HEK293T (cell line): ENCODE measurements at places on chromosomes 12 and 14.

DNA sequence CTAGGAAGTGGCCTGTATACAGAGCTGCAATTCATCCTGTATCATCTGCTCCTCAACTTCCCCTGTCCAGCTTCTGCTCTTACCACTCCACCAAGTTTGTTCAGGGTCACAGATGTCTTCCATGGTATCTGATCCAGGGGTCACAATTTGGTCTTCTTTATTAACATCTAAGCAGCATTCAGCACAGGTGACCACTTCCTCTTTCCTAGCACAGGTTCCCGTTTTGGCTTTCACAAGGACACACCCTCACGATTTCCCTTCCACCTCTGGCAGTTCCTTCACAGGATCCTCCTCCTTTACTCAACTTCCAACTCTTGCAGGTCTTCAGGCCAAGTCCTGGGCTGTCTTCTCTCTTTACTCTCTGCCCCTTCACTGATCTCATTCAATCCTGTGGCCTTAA, 93.6 kb downstream of the TTC7B start:
- no peak for DNase-seq

GRCh38 chr14:90381011-90381786, 15.6 kb upstream of the CALM1 start:
- no peak for DNase-seq

DNA sequence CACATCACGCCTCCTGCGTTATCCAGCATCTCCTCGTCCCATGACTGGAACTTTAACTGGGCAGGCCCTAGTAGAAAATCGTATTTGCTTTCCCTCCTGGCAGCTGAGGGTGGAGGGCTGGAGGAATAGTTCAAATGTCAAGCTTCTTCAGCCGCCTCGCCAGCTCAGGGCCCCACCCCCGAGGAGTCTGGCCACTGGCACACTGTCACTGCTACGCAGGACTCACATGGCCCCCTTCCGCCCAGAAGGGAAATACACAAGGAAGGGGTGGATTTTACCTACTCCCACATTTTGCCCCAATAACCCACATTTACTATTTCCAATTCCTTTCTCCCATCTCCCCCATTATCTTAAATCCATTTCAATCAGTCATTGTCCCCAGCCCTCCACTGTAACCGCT, 8.6 kb downstream of the SLC6A13 start:
- no peak for DNase-seq

DNA sequence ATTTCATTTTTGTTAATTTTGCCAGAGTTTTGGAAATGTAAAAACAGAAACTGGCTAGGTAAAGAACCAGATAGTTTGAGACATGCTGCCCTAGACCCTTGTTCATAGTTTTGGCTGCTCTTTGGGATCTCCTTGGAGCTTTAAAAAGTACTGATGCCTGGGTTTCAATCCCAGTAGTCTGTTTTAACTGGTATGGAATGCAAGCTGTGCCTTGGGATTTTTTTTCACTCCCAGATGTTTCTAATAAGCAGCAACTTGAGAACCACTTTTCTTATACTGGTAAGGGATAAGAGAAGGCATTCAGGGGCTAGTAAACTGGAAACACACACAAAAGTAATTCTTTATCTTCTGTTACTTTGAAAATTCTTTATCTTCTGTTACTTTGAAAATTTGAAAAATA, 18.8 kb downstream of the SLC35F4 start:
- no peak for DNase-seq

DNA sequence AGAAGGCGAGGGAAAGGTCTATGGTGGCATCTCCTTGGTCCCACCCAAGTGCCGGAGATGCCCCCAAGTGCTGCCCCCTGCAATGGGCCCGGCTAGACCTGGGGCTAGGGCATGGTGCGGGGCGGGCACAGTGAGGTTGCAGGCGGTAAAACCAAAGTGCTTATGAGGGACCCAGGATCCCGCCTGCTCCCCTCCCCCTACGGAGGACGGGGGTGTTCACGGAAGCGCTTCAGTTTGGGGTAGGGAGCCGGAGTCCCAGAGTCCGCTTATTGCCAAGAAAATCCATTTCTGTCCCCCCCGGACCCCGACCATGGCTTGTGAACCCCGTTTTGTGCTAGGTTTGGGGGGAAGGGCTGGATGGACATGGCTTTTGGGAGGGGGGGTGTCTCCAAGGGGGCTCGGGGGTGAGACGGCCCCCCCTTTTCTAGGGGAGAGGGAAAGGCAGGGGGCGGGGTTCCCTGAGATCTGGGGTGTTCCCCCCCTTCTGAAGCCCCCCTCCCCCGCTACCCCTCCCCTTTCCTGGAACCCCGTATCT, 5.4 kb upstream of the GPR84 start:
- DNase-seq = no peak

GRCh38 chr14:103576371-103577024, 13.7 kb downstream of the COA8 start:
- peak; percentile 64 for DNase-seq

DNA sequence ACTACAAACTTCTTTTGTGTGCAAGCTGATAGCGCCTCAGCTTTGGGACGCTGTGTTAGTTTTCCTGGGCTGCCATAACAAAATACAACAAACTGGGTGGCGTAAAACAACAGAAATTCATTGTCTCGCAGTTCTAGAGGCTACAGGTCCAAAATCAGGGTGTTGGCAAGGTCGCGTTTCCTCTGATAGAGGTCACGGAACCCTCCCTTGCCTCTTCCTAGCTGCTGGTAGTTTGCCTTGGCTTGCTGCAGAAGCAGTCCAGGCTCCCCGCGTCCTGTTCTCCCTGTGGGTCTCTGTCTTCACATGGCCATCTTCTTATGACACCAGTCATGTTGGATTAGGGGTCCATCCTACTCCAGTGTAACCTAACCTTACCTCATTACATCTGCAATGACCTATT, 32.8 kb upstream of the PTGR2 start:
- DNase-seq = no peak

- peak; percentile 22 for DNase-seq
Measured at GRCh38 chr14:99945732-99946651, 119.2 kb upstream of the EVL start.

DNA sequence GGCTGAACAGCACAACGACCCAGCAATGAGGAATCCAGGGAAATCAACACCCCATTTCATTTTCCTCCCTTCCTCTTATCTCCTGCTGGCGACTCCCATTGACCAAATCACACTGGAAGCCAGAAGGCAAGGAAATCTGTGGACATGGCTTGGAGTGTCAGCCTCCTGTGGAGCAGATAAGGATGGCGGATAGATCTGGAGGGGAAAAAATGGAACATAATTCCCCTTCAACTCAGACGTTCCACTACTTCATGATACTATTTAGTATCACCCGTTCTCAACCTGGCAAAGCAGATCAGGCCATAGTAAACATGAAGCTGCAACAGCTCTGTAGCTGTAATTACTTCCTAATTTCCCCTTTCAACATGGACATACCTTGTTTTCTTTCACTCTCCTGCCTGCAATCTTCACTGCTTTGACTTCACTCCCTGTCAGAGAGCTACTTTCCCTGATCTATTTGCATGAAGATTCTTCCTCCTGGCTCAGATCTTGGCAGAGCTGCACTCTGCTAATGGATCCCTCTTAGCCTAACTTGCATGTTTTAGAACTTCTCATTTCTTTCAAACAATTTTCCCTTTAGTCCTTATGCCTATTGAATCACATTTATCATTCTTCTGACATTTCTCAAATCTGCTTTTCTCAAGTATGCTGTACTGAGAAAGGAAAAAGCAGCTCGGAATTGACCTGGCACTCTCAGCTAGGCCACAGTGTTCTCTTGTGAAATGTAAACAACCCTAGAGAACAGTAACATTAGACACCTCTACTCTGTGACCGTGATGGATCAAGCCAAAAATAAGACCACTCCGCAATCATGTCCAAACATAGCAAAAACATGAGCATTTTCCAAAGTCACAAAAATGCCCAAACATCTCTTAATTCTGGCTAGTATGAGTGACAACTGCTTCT, 135.1 kb downstream of the ETNK1 start:
- DNase-seq = no peak

GRCh38 chr12:27220055-27220987, 23.8 kb upstream of the STK38L start:
- DNase-seq = no peak

- DNase-seq = no peak
Measured at GRCh38 chr12:130714091-130714590, 2.0 kb downstream of the RIMBP2 start.

GRCh38 chr12:39587225-39587624, 32.4 kb downstream of the ABCD2 start:
- no peak for DNase-seq

DNA sequence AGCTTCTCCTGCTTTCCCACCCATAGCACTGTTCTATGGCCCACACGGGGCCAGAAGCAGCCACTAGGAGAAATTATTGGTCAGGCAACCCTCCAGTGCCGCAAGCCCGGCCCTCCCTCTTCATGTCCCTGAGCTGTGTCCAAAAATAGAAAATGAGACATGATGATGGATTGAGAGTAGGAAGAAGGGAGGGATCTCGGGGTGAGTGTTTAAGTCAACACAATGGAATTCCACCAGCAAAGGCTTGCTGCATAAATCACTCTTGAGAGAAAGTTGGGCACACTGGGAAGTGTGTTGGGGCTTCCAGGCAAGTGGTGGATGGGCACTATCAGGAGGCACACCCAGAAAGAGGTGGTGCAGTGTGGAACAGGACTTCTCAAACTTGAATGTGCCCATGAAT, 94.2 kb downstream of the LLPH start:
- DNase-seq = no peak

- DNase-seq = no peak
Measured at GRCh38 chr14:81834308-81834707, 300.7 kb upstream of the SEL1L start.

- DNase-seq = no peak
Measured at GRCh38 chr12:62578726-62579125, 112.1 kb downstream of the MON2 start.

GRCh38 chr12:56719056-56719455, 6.0 kb downstream of the NACA start:
- DNase-seq = no peak

GRCh38 chr14:49692811-49693734, at the start of gene KLHDC1:
Gene KLHDC1 (plus strand): TSS chr14:49693120. CDS start chr14:49693195, 75 bp downstream.
- DNase-seq = peak; percentile 64

DNA sequence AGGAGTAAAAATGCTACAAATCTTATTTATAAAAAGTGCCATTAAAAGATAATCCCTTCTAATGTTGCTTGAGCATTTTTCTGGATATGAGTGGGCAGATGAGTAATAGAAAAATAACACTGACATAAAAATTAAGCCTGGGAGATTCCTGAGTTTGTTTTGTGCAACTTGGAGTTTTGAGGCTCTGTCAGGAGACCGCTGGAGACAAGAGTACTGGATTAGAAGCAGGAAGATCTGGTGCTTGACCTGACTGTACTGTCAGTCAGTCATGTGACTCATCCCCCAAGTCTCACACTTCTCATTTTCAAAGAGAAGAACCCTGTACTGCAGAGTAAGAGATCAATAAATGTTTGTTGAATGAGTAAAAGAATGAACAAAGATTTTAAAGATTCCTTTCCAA, 29.4 kb downstream of the ANO4 start:
- DNase-seq = no peak

GRCh38 chr12:31215518-31216232, 110.3 kb downstream of the SINHCAF start:
- DNase-seq = no peak

DNA sequence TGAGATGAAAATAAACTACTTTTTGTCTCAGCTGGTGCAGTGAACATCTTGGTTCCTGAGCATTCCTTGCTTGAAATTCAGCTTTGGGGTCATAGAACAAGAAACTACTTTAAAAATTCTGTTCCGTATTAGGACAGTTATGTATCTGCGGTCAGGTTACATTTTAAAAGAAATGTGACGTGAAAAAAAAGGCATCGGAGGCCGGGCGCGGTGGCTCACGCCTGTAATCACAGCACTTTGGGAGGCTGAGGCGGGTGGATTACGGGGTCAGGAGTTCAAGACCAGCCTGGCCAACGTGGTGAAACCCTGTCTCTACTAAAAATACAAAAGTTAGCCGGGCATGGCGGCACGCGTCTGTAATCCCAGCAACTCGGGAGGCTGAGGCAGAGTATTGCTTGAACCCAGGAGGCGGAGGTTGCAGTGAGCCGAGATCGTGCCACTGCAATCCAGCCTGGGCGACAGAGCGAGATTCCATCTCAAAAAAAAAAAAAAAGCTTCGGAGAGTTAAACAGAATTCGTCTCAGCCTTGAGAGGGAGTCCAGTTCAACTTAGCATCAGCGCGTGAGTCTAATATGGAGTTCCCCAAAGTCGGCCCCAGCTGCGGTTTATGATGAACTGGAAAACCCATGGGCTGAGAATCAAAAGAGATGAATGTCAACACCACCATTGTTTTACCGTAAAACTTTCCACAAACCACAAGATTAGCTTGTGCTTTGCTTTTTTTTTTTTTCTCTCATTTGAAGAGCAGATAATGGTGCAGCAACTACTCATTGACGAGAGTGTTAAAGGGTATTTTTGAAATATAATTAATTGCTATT, 2.1 kb upstream of the SLC2A13 start:
- DNase-seq = no peak

DNA sequence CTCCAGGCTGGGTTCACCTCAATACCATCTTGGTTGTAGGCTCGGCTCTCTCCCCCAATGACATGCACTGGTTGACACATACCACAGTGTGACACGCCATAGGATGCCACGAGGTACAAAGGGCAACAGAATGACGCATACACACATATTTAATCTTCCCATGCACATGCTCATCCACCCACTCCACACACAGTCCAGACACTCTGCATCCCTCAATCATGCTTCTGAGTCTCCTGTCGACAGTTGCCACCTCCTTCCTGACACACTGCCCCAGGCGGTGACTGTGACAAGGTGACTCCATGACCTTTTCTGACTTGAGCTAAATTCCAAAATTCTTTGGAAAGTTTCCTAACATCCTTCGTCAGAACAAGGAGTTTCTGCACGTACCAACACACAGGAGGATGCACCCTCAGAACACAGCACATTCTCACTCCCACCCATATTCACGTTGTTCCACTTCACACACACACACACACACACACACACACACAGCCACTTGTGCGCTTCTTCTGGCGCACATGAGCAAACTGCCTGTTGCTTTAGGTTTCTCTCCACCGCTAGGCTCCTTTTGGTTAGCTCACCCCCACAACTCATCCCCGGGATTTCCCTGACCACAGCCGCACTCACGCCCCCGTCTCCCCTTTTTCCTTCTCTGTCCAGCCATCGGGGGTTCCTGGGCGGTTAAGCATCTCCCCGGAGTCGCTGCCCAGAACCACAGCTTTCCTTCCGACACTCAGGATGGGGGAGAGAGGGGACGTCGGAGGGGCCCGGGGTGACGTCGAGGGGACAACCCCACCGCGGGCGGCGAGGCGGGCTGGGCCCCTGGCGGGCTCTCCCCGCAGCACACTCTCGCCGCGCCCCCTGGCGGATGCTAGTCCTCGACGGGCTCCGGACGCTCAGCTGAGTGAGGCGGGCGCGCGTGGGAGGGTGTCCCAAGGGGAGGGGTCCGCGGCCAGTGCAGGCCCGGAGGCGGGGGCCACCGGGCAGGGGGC, 536 bp upstream of the WNT1 start:
- peak; percentile 57 for DNase-seq

- no peak for DNase-seq
Measured at GRCh38 chr12:12443431-12443878, 86.6 kb downstream of the BORCS5 start.

DNA sequence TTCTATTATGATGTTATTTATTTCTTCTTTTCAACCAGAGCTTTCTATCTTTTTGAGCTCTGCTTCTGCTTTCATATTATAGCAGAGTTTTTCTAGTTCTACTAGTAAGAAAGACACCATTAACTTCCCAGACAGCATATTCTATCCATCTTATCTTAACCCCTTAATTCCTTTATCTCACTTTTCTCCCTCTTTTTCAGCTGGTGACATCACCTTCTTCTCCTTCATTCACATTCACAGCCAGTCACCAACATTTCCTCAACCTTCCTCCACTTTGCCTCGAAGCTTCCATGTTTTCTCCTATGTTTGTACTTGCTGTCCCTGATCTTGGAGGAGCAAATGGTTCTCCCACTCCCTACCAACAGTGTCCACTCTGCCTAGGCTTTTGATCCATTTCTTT, 3.5 kb upstream of the CSRP2 start:
- DNase-seq = no peak
